Fibroblast of mammary gland (primary cell): ENCODE measurements at places on chromosomes 12 and 14.

DNA sequence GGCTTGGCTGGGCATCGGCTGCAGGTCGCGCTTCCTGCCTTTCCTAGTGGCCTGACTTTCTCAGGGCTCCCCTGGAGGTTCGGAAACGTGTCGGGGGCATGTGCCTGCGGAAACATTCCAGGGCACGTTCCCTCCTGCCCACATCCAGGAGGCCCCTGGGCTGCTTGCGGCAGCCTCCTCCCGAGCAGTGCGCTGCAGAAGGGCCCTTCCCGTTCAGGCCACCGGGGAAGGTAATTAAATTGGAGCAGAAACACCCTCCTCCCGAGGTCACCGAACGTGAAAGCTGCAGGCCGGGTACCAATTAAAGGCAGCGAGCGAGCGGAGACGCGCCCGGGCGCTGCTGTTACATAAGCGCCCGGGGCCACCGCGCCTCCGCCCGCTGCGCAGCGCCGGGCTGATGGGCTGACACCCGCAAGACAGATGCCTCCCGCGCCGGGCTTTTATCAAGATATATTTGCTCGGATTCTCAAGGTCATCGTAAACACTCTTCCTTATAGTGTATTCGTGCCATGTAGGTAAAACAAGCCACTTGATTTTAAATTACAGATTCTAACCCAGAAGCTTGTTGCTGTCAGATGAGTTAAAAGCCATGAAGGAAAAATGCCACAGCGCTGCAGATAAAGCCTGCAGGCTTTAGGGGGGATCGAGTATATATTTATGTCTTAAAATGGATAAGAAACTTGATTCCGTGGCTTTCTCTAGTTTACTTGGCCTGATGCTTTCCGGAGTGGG lies 31.4 kb downstream of the SSPN start:
- no peak for DNase-seq

GRCh38 chr12:74119811-74120362 lies 417.7 kb upstream of the ATXN7L3B start:
- DNase-seq = no peak

- no peak for DNase-seq
Measured at GRCh38 chr12:34334953-34335743, 312.9 kb downstream of the ALG10 start.

- DNase-seq = no peak
Measured at GRCh38 chr14:96945721-96946120, 148.5 kb downstream of the VRK1 start.

DNA sequence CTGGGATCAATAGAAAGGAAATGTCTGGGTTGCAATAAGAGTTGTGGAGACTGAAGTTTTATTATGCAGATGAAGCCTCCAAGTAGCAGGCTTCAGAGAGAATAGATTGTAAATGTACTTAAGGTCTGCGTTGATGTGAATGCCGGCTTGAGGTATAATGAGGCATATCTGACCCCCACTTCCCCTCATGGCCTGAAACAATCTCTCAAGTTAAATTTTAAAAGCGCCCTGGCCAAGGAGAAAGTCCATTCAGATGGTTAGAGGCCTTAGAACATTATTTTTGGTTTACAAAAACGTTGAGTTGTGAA lies 28.3 kb upstream of the HIGD1C start:
- no peak for DNase-seq

DNA sequence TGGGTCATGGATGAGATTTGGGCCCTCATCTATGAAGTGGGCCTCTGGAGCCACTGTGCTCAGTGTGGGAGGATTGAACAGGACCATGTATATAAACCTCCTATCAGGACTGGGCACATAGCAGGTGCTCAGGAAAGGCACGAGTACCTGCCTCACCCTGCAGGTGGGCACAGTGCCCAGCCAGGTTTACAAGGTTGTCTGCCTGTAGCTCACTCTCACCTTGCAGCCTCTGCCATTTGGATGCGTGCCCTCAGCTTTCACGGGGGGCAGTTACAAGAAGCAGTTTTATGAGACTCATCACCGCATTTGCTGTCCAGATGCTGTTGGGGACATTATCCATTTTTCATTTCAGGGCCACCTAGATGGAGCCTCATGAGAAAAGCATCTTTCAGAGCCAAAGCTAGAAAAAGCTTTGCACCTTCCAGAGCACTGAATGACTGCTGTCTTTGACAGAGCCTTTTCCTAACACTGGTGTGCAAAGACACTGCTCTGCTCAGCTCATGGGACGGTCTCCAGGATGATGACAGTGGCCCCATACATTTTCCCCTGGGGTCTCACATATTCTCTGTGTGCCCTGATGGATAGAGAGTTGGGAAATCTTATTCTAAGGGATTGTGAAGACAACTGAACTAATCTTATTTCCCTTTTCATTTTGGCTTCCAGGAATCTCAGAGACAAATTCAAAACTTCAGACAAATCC lies 327.5 kb upstream of the RTL1 start:
- no peak for DNase-seq

DNA sequence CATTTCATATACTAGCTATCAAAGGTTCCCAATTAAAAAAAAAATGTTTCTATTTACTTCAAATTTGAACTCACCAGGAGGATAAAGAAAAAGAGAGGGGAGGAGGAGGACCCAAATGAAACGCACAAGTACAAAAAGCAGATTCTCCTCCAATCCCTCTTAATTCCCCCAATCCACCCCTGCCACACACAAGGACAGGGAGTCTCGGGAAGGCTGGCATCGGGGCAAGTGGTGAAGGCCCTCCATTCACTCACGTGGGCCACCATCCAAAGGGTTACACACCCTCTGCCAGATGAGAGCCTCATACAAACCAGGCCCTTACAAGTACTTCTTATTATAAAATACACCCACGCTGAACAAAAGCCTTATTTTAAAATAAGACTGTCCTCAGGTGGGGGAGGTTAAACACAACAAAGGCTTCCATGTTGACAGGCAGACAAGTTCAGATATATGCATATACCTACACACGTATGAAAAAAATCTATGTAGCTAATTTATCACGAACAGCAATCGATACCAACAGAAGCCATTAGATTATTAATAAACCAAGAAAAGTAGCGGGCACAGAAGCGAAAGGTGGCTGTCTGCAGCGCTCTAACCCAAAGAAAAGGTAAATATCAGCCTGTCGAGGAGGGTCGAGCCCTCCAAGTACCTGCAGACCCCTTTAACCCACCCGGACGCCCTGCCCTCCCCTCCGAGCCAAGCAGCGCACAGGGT lies 1.5 kb downstream of the ATP2B1 start:
- DNase-seq = peak; percentile 53

DNA sequence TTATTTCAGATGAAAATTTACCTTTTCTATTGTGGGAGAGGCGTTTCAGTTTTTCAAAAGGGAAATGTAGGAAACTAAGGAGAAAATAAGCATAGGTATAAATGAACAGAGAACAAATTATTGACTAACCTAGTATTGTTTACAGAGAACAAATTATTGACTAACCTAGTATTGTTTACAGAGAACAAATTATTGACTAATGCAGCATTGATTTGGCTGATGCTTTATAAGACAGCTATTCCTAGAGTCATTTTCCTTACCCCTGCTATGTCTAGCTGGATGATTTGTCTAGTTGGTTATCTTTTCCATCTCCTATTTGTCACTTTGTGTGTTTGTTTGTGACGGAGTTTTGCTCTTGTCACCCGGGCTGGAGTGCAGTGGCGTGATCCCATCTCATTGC lies 22.6 kb downstream of the TMPO start:
- DNase-seq = no peak

GRCh38 chr14:106309423-106309822 lies 783.0 kb downstream of the TMEM121 start:
- no peak for DNase-seq

- DNase-seq = no peak
Measured at GRCh38 chr12:88752183-88752582, 171.9 kb upstream of the KITLG start.

DNA sequence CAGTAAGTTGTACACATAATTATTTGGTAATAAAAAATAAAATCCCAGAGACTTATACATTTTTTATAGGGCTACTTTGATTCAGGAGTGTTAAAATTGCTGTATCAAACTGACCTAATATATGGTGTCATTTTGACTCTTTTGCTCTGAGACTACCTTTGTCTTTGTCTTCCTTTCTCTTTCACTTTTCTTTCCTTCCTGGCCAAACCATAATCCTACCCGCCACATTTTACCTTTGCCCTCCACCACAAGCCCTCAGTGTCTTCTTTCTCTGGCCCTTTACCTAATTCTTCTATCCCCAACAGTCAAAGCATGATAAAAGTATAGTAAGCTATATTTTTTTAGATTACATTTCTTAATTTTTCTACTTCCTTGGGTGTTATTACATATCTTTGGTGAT lies 62.0 kb downstream of the CAND1 start:
- DNase-seq = no peak

- DNase-seq = peak; percentile 78
Measured at GRCh38 chr12:106369624-106370346, 12.2 kb downstream of the POLR3B start.

GRCh38 chr12:48486679-48487078 lies 4.4 kb downstream of the C12orf54 start:
- no peak for DNase-seq

DNA sequence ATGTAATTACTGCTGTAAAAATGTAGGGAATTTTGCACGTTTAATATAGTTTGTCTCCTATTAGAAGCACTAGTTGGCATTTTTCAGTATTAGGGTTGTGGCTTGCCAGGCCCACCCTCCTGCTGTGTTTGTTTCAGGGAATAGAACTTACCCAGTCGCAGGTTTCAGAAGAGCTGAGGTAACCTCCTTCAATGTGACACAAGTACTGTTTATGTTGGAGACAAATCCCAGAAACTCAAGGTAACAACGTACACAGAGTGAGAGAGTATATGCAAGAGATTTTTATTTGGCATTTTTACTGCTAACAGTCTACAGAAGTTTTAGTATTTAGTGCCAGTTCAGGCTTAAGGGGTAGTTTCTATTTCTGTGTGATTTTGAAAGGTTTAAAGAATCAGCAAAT lies 284.3 kb downstream of the RAD51B start:
- no peak for DNase-seq

- DNase-seq = no peak
Measured at GRCh38 chr12:132178316-132178715, 34.1 kb downstream of the NOC4L start.

- no peak for DNase-seq
Measured at GRCh38 chr12:110668480-110669192, 20.3 kb downstream of the HVCN1 start.

- peak; percentile 90 for DNase-seq
Measured at GRCh38 chr12:96249196-96250118, 55.3 kb downstream of the ELK3 start.

GRCh38 chr14:74620497-74620921 lies 8.5 kb upstream of the LTBP2 start:
- DNase-seq = peak; percentile 97

- DNase-seq = no peak
Measured at GRCh38 chr14:73393375-73393774, 65.0 kb downstream of the NUMB start.

- no peak for DNase-seq
Measured at GRCh38 chr14:97408503-97408902, 611.3 kb downstream of the VRK1 start.
